Muscle of arm (tissue), 14 donors: ENCODE measurements at places on chromosomes 5 and 9. TPM values are rescaled to one million over a fixed set of nuclear protein-coding genes. Genes with fewer than 3 reads are reported as not detected.

MYORG gene
- 21.4 TPM for polyA plus RNA-seq

F2RL2 gene
- 6.5 TPM for polyA plus RNA-seq

PTGES2 gene
- 28.7 TPM for polyA plus RNA-seq

UNC13B gene
- polyA plus RNA-seq: not detected

DNA sequence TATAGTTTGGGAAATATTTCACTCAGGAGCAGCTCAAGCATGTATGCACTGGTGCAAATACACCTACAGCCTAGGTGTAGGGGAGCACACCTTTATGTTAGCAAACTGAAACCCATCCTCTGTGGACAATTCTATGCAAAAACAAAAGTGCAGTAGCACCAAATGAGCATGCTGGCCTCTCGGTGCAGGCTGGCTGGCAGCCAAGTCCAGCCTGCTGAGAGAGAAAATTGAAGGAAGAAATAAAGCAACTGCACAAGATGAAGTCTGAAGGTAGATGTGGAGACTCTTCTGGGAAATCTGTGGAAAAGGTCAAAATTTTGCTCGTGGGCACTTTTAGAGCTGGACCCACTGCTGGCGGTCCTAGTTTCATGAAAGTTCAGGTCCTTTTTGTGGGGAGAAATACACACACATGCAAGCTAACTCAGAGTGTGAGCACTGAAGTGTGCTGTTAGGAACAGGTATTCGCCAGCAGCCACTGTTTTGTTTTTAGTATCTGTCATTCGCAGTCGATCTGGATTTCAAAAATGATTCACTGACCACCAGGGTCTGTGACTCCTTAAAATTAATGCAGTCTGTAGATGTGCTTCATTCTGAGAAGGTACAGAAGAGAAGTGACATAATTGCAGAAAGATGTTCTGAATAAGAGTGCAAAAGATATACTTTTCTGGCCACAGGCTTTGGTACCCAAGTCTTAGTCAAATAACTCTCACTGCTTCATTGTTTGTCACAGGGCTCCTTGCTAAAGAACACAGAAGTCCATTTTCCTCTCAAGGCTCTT is 281.7 kb downstream of the PARP8 start:
- DNase-seq: no peak
